Dermis blood vessel endothelial cell (primary cell): ENCODE measurements at places on chromosomes 3 and 15. TPM values are rescaled to one million over a fixed set of nuclear protein-coding genes. Genes with fewer than 3 reads are reported as not detected.

The ITGA11 gene
- total RNA-seq: 3.4 and 12.9 TPM in 2 replicates

The ASB14 gene
- total RNA-seq: not detected in 2 replicates

The GATA2 gene
- total RNA-seq: 12.9 and 25.0 TPM in 2 replicates

- DNase-seq: no peak
Observed at GRCh38 chr15:65912235-65912634, 42.9 kb downstream of the RAB11A start.

GRCh38 chr3:107963581-107963980 lies 127.2 kb downstream of the CD47 start:
- DNase-seq: no peak
